ENCODE measurements at places on chromosomes 2 and 18. TPM values are rescaled to one million over a fixed set of nuclear protein-coding genes. Genes with fewer than 3 reads are reported as not detected.

Gene PDCL3
- 63.4 TPM for polyA plus RNA-seq

Gene AP1S3
- polyA plus RNA-seq = 0.53 TPM

Gene SERPINB4
- not detected for polyA plus RNA-seq

Gene DSC2
- not detected for polyA plus RNA-seq

All from naive thymus-derived CD4-positive, alpha-beta T cell (primary cell).